ENCODE measurements at places on chromosomes 16 and 17.

GRCh38 chr17:41777574-41778188, 8.8 kb downstream of the JUP start:
- DNase-seq: no peak

GRCh38 chr17:74212209-74212912, 1.0 kb upstream of the TTYH2 start:
- DNase-seq: peak; percentile 64

DNA sequence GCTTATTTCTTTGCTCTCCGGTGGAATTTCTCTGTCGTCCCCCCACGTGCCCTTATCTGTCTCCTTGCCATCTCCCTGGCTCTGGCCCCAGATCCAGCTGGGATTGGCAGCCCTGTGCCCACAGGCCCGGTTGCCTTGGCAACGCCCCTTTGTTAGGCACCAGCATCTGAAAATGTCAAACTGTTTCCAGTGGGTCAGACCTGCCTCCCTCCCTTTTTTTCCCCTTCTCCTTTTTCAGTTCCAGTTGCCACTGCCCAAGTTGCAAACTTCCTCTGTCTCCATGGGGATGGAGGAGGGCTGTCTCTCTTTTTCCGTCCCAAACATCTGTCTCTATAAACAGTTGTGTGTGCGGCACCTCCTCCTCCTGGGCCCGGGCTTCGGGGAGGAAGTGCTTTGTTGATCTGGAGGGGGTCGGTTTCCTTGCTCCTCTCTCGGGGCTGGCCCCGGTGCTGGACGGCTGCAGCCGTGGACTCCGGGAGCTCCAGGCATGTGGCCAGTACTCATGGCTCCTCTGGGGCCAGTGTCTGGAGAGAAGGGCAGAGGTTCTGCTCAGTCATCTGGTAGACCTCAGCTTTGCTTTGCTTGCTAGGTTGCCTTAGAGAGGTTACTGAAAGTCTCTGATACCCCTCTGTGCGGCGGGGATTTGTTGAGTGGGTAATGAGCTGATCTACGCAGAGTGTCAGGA, 35.3 kb downstream of the SOCS3 start:
- DNase-seq: no peak

DNA sequence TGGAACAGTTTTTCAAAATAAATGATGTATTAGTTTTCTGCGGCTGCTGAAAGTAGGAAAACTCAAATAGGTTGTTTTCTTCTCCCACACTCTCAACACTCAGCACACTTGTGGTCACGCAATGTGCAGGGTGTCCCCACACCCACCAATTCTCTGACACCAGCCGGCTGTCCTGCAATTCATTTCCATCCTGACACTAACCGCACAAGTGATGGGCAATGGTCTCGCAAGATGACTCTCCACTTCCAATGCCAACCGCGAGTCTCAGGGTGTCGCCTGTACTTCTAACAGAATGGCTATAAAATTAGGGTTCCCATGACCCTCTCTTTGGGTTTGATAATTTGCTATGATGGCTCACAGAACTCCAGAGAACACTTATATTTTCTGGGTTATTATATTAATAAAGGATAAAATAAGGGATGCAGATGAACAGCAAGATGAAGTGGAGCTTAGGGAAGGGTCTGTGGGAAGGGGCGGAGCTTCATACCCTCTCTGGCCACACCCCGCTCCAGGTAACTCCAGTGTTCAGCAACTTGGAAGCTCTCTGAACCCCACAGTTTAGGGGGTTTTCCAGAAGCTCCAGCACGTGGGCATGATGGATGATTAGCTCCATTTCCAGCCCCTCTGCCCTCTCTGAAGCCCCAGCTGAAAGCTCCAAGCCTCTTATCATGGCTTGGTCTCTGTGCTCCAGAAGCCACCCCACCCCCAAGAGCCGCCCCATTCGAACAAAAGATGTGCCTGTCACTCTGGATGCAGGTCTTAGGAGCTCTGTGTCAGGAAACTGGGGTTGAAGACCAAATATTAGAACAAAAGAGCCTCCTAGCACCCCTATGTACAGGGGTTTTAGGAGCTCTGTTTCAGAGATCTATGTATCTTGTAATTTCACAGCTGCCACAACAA, 19.8 kb downstream of the TAF1C start:
- no peak for DNase-seq

DNA sequence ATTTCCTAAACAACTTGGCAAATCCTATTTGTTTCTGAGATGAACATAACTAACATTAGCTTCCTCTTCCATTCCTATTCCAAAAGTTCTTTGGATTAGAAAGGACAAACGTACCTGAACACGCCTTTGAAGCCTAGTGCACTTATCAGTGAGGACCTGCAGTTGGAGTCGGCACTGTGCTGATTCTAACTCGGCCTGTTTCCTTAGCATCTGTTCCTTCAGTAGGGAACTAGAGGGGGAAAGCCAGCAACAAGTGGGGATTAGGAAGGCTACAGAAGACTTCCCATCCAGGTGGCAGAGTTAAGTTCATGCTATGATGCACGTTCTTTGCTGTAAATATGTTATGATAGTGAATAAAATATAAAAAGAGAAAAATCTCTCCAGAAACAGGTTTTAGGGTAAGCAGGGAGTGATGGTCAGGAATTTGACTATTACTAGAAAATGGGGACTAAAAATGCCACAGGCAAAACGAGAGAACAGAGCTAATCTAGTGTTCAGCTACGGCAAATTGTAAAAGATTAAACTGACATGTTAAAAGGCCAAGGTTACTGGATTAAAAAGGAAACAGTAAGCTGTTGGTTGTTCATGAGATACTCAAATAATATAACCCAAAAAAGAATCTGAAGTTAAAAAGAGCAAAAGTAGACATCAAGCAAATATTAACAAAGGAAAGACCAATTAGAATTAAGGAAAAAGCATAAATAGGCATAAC, 28.8 kb downstream of the RFWD3 start:
- no peak for DNase-seq

GRCh38 chr16:22270525-22270924, 26.7 kb upstream of the POLR3E start:
- DNase-seq: no peak

DNA sequence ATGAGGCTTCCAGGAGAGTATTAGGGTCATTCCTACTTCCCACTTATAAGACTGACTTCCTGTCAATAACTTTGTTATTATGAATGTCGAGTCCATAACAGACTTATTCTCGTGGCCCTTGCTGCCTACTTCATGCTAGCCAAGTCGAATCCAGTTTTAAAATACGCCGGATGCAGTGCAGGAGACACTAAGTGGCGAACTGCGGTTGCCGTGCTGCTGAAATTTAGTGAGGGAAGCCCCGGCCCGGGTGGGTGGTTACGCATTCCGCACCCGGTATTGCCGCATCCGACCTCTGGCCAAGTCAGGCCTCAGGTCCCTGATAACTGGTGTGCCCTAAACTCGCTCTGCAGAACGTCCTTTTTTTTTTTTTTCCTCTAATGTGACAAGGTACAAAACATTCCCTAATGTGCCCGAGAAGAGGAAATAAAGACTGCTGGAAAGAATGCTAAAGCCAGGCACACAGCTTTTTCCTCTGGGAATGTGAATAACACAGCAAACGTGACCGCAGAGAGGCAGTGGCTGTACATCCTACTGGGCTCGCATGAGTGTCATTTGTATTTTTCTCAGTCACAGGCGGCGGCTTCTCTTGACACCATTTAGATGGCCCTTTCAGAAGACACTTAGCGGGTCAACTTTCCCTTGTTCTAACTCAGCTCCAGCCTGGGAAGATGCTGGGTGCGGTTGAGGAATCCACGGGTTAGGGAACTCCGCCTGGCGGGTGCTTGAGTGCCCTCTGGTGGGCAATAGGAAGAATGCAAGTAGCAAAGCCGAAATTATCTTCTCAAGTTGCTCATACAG, 7.1 kb upstream of the AKTIP start:
- DNase-seq: no peak

- DNase-seq: no peak
Measured at GRCh38 chr16:65200857-65201256, 79.0 kb upstream of the CDH11 start.

Measured in GM06990 (cell line).